Natural killer cell (primary cell): ENCODE measurements at places on chromosomes 6 and 20.

- DNase-seq = no peak
Measured at GRCh38 chr6:130211691-130212090, 11.1 kb downstream of the SAMD3 start.

DNA sequence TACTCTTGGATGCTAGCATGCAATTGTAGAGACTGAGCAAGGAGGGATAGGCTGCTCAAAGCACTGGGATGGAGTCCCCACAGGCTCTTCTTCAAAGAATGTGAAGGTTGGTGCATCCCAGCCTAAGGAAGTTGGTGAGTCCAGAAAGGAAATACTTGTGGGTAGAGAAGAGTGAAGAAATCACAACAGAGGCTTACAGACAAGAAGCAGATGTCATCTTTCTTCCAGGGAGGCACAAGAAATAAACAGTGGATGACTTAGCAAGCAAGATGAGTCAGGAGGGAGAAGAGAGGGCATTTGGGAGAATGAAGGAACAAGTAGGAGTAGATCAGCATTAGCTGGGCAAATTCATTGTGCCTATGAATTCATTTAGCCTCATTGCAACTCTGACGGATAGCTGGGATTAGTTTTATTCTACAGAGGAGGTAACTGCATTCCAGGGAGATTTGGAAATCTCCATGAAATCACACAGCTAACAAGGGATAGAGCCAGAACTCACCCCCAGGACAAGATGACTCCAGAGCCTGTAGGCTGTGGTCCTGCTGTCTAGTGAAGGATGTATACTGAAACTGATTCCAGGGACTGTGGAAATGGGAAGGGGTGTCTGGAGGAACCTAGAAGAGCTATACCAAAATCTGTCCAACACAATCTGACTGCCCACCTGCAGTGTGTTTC, 125.8 kb upstream of the SPTLC3 start:
- no peak for DNase-seq

- no peak for DNase-seq
Measured at GRCh38 chr20:46468508-46468907, 44.9 kb downstream of the ZNF334 start.

GRCh38 chr20:45842169-45842812, 8.7 kb downstream of the SNX21 start:
- no peak for DNase-seq
